ENCODE measurements at places on chromosomes 4 and X. TPM values are rescaled to one million over a fixed set of nuclear protein-coding genes. Genes with fewer than 3 reads are reported as not detected.

GRCh38 chr4:86512631-86513030 is 81.5 kb upstream of the PTPN13 start:
- DNase-seq, result no peak
- no peaks in the 10 kb centered on the region for H3K36me3 ChIP-seq
- H3K4me3 ChIP-seq, result no peak overlapping the region
- H3K27ac ChIP-seq, result no peak overlapping the region
- peaks cover 9% of the 10 kb centered on the region for H3K4me1 ChIP-seq

DNA sequence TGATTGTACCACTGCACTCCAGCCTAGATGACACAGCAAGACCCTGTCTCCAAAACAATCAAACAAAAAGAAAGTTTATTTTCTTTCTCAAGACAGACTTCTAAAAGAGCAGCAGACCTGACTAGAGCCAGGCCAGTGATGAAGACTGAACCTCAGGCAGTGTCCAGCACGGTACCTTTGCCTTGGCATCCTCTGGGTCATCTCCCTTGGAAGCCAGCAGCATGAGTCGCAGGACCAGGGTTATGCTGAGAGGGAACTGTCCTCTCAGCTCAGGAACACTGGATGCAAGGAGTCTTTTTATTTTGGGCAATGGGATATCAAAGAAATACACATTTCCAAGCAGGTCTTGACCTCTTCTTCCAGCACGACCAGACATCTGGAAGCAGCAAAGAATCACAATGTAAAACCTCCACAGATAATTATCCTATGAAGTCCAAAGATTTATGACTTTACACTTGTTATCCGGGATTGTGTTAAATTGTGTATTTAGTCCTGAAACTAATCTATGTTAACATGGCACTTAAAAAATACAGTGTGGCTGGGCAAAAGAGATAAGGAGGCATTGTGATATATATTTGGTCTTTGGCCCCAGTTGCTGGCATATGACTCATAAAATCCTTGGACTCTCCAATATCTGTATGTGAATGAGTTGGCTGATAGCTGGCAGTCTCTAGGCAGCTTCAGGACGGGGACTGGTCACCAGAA is 66.0 kb upstream of the DDX60 start:
- peak overlapping the region; percentile 72 for H3K27ac ChIP-seq
- peak; percentile 42 for DNase-seq
- H3K4me1 ChIP-seq, result no peaks in the 10 kb centered on the region
- H3K27me3 ChIP-seq, result no peaks in the 10 kb centered on the region

GRCh38 chr4:184282251-184282713 is 64.6 kb upstream of the ENPP6 start:
- peaks cover 9% of the 10 kb centered on the region for H3K4me1 ChIP-seq
- H3K27ac ChIP-seq, result peak overlapping the region; percentile 67
- H3K4me3 ChIP-seq, result no peak overlapping the region
- H3K27me3 ChIP-seq, result no peaks in the 10 kb centered on the region
- H3K36me3 ChIP-seq, result no peaks in the 10 kb centered on the region

DNA sequence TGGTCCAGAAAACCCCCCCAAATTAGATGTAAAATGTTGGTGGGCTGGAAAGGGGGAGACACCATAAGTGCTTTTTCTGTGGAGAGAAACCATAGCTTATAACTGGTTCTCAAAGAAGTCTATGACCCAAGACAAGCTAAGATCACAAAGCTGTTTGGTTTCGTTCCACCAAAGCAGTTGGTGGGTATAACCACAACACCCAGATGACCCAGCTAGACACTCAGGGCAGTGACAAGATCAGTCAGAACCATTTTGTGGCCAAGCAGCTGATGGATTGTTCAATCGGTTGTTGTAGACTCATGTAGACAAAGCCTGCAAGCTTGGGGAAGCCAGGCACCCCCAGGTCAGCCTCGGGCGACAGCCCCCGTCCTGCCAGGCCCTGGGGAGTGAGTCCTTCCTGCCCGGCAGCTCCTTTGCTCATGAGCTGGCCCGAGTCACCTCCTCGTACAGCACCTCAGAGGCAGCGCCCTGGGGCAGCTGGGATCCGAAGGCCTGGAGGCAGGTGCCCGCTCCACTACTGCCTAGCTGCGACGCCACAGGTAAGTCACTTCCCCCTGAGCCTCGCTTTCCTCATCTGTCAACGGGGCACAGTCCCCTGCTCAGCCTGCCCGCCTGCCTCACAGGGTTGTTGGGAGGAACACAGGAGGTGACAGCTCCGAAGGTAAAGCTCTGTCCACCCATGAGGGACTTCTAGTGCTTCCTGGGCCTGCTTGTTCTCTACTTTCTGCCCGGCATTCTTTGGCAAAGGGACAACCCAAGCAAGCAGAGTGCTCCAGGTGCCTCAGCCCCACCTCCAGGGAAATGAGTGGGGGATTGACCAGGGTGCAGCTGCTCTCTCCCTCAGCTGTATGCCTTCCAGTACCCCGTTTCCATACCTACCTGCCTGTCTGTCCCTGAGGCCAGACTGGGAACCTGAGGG is 65.2 kb upstream of the MTM1 start:
- H3K4me1 ChIP-seq, result peaks cover 14% of the 10 kb centered on the region
- H3K4me3 ChIP-seq, result no peak overlapping the region
- no peak for DNase-seq
- H3K36me3 ChIP-seq, result no peaks in the 10 kb centered on the region
- peak overlapping the region; percentile 17 for H3K27ac ChIP-seq

DNA sequence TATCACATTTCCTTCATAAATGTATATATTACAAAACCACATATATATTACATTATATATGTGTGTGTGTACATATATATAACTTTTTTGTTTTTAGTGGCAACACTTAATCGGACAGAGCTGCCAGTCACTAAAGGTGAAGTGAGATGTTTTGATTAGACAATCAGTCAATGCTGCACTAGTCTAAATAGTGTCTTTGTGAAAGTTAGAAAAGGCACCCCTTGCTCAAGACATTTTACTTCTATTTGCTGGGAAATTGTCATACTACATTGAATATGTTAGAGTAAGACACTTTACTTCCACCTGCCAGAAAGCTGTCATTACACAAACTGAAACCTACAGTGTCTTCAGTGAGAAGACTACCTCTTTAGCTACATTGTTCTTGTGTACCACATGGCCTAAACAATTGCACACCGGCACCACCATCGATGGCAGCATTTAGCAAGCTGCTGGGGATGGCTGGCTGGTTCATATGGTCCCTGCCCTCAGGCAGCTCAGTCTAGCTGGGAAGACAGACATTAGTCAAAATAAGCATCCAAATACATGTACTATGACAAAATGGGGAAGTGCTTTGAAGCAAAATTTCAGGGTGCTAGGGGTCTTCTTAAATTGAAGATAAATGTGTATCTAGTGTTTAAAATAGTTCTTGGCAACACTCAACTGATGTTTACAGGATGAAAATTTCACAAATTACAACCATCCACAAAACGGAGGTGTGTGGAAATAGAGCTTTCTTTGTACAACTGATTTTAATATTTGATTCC is 148.1 kb upstream of the GATB start:
- H3K27ac ChIP-seq, result no peak overlapping the region
- no peaks in the 10 kb centered on the region for H3K4me1 ChIP-seq
- no peak overlapping the region for H3K4me3 ChIP-seq
- H3K27me3 ChIP-seq, result no peaks in the 10 kb centered on the region

DNA sequence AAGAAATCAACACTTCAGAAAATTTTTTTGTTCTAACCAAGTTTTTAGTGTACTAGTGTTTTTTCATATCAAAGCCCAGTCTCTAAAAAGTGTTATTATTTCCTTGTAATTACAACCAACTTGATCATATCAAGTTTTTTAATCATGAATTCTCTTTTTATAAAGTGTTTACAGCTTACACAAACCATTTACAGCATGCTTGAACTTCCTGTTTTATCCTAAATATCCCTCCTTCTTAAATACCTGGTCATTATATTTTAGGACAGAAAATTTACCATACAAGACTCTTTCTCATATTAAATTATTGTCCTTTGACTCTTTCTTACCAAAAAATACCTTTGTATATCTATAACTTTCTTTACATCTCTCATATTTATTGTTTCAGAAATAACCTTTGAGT is 89.4 kb upstream of the NPY2R start:
- H3K27ac ChIP-seq, result no peak overlapping the region
- no peaks in the 10 kb centered on the region for H3K4me1 ChIP-seq
- no peak overlapping the region for H3K4me3 ChIP-seq
- H3K36me3 ChIP-seq, result no peaks in the 10 kb centered on the region
- no peaks in the 10 kb centered on the region for H3K27me3 ChIP-seq

DNA sequence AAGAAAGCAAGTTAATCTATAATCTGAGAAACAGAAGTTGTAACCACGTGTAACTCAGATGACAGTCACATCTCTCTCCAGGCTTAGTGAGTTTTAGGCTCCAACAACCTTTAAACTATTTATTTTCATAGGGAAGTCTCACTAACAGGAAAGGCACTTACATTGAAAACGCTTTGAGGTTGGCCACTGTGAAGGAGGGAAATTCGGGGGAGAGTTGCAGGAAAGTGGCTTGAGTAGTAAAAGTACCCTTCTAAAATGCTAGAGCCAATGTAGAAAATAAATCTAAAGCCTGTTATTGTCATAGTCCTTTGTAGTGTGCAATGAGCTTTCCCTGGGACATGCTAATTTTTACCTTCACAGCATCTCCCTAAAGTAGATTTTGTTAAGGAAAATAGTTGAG is 995 bp upstream of the NFXL1 start:
- peaks cover 2% of the 10 kb centered on the region for H3K36me3 ChIP-seq
- no peaks in the 10 kb centered on the region for H3K27me3 ChIP-seq
- H3K4me1 ChIP-seq, result no peaks in the 10 kb centered on the region
- peak; percentile 3 for DNase-seq
- no peak overlapping the region for H3K27ac ChIP-seq

GRCh38 chrX:154368630-154369448 is 5.6 kb downstream of the FLNA start:
- H3K27me3 ChIP-seq, result no peaks in the 10 kb centered on the region
- DNase-seq, result peak; percentile 61
- peak overlapping the region; percentile 66 for H3K27ac ChIP-seq

- DNase-seq, result peak; percentile 32
- H3K4me1 ChIP-seq, result peaks cover 22% of the 10 kb centered on the region
- peak overlapping the region; percentile 70 for H3K27ac ChIP-seq
- no peaks in the 10 kb centered on the region for H3K27me3 ChIP-seq
- no peak overlapping the region for H3K4me3 ChIP-seq
- no peaks in the 10 kb centered on the region for H3K36me3 ChIP-seq
Measured at GRCh38 chr4:86033171-86033570, 326.7 kb downstream of the MAPK10 start.

The MAGED4 gene
- total RNA-seq, result 10.3 TPM

The TCEAL6 gene
- not detected for total RNA-seq

The GAGE12J gene
- total RNA-seq, result not detected

The AFF2 gene
- total RNA-seq, result 84.0 TPM

The GRSF1 gene
- total RNA-seq, result 60.0 TPM

Data from stomach (tissue), 19 donors.